NCI-H2171 (cell line): ENCODE measurements at places on chromosomes 7 and 10.

- DNase-seq: no peak
These were observed 204.1 kb downstream of the TRIL start for GRCh38 chr7:28754027-28754426.

GRCh38 chr10:110923856-110924493 lies 4.6 kb downstream of the SHOC2 start:
- DNase-seq: no peak

- no peak for DNase-seq
These were observed 143.2 kb downstream of the RNLS start for GRCh38 chr10:88439932-88440331.

DNA sequence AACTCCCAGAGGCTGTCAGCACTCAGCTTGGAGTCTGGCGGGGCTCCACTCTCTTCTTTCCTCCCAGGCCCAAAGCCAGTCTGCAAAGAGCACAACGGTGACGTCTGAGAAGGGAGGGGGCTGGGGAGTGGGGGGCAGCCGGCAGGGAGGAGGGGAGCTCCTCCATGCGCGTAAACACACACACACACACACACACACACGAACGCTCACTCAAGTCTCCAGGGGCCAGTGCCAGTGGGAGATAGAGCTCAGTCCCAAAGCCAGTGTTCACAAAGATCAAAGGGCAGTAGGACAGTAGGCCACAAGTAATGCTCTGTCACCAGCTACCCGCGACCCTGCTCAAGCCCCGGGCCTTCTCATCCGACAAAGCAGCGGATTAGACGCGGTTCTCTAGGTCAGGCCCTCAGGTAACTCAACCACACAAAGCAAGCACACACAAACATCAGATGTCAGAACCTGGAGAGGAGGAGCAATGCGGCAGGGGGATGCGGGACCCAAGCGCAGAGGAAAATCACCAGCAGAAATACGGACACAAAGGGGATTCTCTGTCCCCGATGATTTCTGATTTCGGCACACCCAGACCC lies 19.9 kb downstream of the TCAF1 start:
- DNase-seq: peak; percentile 59

GRCh38 chr7:80439894-80440821 lies 71.7 kb downstream of the GNAT3 start:
- no peak for DNase-seq
